Fibroblast of skin of right biceps (primary cell): ENCODE measurements at places on chromosomes 7 and 10.

GRCh38 chr7:100109521-100110163 lies 8.2 kb downstream of the AP4M1 start:
- no peak for DNase-seq

GRCh38 chr10:91411621-91412020 lies 1.5 kb downstream of the HECTD2 start:
- no peak for DNase-seq

DNA sequence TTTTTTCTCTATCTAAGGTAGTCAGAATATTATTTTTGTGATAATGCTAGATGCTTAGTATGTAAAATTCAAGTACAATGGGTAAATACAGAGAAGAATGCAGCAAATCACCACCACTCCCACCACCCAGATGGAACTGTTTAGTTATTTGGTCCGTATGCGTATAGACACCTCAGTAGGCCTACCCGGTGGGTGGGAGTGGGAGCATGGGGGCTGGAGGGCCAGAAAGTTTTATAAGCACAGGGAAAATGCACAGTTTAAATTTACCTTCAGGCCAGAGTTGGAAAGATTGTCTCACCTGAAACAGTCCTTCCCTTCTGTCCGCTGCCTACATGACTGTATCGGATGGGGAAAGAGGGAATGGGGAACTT lies 15.5 kb downstream of the CHST3 start:
- DNase-seq, result no peak

DNA sequence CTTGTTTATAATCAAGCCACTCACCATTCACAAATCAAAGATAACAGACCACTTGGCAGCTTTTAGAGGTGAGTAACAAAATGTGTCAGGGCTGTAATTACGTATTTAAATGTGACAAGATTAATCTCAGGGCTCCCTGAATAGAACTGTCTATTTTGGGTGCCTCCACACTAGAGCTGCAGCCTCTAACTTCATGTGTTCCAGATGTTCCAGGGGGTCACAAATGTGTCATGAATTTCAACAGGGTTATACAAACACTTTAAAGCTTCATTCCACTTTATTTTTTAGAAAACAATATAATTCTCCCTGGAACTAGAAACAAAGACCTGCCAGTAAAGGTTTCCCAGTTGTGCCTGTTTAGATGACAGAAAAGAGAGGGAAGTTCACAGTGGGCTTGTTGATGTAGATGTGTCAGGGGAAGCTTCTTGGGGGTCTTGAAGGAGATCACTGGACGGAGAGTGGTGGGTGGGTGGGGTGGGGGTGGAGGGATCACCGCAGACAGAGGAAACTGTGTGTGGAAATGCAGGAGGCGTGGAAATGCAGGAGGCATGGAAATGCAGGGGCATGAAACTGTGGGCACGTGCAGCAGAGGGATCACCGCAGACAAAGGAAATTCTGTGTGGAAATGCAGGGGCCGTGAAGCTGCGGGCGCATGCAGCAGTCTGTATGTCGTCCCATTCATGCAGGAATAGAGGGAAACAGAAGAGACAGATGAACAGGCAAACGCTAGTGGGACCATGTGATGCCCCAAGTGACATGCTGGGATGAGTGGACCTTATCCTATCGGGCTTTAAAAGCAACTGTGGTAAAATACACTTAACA lies 42.0 kb upstream of the TRIL start:
- no peak for DNase-seq

DNA sequence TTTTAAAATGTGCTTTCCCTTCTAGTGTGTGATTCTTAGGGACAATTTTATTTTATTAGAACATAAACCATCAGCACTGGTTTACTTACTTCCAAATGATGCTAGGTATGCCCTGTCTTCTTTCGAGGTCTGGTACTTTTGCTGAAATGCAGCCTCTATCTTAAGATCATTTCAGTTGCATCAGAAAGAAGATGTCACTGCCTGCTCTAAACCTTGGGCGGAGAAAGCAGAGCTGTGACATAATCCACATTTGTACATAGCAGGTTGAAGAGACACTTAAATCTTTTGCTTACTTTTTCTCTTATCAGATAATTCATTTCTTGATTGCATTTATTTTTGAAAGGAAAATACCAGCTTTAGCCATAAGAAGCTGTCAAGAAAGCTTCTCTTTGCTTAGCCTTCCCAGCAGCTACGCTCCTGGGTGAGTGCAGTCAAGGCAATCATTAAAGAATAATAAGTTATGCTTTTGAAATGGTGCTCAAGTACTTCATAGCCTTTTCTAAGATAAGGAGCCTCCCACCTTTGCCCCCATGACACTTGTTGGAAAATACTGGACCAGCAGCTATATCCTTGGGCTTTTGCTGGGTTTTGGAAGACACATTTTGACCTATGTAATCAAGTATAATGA lies 108.4 kb upstream of the SAMD8 start:
- no peak for DNase-seq

DNA sequence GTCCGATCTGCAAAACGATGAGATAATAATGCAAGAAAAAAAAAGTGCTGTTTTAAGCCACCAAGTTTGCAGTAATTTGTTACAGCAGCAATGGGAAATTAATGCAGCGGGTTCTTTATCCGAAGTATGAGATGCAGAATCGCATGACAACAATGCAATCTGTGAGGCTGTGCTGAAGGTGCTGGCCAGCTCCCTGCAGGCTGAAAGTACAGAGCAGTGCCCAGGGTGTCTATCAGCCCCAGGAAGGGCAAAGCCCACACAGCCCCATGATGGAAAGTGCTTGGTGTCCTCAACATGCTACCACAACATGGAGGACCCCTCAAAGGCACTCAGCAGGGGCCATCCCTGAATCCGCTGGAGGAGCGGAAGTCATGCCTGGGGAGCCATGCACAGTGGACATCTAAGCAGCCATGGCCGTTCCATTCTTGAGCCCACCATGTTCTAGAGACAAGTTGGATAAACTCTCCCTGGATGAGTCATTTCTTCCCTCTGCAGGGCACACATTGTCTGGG lies 199.5 kb upstream of the PFKP start:
- DNase-seq, result no peak

DNA sequence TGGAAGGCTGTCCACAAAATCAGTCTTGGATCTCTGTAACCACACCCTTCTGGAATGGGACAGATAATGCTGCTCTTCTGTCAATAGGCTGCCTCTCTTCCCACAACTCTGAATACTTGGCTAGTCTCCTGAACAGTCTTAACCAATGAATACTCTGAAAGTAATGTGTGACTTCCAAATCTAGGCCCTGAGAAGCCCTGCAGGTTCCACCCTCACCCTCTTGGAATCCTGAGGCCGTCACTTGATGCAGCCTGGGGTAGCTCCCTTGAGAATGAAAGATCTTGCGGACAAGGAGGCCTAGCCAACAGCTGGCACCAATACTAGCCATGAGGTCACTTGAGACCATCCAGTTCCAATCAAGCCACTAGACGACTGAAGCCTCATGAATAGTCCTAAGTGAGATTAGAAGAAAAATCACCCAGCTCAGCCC lies 109.2 kb downstream of the ARHGAP12 start:
- peak; percentile 73 for DNase-seq
